ENCODE measurements at places on chromosomes 12 and 14.
A peak's percentile ranks its signal among the peaks of the same experiment; 100 is the strongest.

DNA sequence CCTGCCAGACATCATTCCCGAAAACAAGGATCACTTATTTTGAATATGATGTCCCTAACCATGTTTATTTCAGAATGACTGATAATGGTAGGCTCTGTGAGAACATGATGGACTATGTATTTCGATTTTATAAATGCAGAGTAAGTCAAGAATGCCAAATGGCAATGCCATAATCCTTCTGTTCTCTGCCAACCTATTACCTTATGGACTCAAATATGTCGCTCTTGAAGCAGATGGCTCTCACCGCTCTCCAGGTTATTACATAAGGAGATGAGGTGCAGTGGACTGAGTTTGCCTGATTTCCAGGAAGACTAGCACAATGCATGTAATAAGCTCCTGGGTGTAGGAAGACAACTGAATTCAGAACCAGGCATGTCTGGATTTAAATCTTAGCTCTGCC, 227.2 kb downstream of the BTG1 start:
- DNase-seq: no peak

GRCh38 chr14:90658541-90658967, 157.7 kb downstream of the TTC7B start:
- no peak for DNase-seq

GRCh38 chr14:100713705-100714104, 13.0 kb upstream of the DLK1 start:
- no peak for DNase-seq

- DNase-seq: no peak
Measured at GRCh38 chr14:89351221-89351515, 65.9 kb downstream of the FOXN3 start.

GRCh38 chr12:116171549-116171948, 105.9 kb downstream of the MED13L start:
- no peak for DNase-seq

GRCh38 chr12:614411-614970, 48.8 kb downstream of the NINJ2 start:
- DNase-seq: no peak

GRCh38 chr12:22082190-22082701, 36.2 kb downstream of the CMAS start:
- DNase-seq: no peak

GRCh38 chr14:76129851-76130576, 21.7 kb upstream of the GPATCH2L start:
- no peak for DNase-seq

DNA sequence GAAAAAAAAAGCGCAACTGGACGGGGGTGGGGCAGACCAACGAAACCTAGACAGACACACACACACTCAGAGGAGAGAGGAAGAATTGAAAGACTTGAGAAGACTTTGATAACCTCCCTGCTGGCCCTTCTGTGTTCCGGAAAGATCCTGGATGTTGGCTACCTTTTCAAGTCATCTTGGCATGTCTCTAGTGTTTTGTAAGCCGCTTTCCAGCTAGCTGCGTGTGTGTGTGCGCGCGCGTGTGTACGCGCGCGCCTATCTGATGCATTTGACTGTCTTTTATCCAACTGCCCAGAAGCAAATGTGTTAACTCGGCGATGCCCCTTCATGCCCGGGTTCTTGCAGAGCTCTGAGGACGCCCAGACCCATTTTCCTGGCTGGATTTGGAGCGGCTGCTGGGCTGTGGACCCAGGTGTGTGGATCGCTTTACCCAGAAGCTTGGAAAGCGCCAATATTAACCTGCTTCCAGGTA, 664 bp downstream of the LRFN5 start:
- no peak for DNase-seq

DNA sequence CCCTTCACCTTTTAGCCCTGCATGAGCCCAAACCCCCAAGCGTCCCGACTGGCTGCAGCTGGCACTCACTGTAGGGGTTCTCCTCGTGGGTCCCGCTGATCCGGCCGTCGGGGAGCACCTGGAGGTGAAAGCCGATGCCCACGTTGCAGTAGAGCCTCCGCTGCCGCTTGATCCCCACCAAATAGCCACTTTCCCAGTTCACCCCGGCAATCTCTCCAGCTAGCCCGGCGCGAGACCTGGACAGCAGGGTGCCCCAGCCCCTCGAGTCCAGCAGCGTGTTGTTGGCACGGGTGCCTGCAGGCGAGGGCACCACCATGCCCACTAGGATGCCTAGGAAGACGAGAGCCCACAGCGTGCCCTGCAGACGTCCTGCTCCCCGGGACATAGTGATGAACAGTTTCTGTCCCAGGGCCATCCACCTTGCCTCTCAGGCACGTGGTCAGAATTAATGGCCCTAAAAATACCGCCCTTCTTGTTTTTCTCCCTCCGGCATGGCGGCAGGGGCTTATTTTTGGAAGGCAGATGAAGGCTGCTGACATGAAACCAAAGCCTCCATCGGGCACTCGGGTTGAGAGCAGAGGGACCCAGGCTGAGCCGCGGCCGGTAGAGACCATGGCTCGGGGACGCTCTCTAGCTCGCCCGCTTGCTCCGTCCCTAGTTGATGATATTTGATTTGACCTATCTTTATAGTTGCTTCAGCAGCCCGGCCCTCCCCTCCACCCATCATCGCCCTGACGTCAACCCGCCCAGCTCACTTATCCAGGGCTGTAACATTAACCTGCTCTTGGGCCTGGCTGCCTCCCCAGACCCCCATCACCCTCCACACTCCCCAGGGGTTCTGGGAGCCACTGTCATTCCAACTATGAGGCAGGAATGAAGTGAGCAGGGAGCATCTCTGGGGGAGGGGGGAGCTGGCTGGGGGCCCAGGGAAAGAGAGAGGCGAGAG, at the start of gene FGF6:
Gene FGF6, minus strand, starts transcription at position 660 of the 946 bp plus-strand sequence. Its CDS starts 245 bp downstream, at position 415.
- no peak for DNase-seq

DNA sequence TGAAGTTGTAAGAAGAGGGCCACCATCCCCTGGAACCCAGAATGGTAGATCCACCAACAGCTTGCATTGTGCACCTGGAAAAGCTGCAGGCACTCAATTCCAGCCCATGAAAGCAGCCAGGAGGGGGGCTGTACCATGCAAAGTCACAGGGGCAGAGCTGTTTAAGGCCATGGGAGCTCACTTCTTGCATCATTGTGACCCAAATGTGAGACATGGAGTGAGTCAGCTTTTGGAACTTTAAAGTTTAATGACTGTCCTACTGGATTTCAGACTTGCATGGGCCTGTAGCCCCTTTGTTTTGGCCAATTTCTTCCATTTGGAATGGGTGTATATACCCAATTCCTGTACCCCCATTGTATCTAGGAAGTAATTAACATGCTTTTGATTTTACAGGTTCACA, 50.8 kb downstream of the SLC16A7 start:
- DNase-seq: no peak

DNA sequence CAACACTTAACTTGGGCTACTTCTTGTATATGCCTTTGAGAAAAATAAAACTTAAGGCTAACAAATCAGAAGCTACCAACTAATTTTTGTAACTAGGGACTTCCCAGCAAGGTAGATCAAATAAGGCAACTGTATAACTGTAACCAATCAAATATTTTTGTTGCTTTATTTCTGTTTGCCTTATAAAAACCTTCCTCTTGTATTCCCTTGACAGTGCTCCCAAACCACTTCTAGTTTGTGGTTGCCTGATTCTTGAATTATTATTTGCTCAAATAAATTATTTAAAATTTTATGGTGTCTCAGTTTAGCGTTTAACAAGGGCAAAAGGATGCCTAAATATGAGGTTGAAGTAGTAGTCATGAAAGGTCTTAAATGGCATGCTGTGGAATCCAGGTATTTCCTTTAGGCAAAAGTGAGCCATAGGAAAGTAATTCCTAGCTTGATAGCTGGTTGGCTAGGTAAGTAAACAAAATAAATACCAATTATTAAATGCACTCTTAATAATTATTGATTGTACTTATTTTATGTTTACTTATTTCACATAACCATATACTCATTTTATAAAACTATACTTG, 632.6 kb downstream of the RPL10L start:
- DNase-seq: no peak

GRCh38 chr12:68065163-68065562, 75.9 kb downstream of the IFNG-AS1 start:
- DNase-seq: no peak

DNA sequence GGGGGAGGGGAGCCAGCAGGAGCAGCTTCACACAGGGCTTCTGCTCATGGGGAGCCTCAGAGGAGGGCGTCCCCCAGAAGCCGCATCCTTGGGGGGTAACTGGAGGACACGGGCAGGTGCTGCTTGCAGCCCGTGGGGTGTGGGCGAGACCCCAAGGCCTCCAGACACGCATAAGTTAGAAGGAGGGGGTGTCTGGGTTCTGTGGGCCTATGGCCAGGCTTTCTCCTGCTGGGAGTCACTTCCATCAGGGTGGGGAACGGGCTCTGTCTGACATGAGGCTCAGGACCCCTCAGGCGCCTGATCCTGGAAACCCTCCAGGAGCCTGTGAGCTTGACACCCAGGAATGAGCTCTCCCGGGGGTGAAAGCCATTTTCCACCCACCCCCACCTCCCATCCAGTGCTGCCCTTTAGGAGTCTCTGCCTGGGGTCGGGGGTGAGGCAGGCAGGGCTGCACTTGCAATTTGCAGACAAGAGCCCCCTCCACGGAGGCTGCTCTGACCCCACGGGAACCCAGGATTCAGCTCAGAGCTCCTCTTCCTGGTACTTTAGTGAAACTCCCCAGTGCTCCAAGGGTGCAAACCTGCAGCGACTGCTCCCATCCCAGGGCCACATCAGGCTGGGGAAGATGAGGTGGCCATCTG, 325.7 kb downstream of the ADGRD1 start:
- no peak for DNase-seq

GRCh38 chr14:83883732-83884131, 1646.2 kb upstream of the FLRT2 start:
- DNase-seq: no peak

DNA sequence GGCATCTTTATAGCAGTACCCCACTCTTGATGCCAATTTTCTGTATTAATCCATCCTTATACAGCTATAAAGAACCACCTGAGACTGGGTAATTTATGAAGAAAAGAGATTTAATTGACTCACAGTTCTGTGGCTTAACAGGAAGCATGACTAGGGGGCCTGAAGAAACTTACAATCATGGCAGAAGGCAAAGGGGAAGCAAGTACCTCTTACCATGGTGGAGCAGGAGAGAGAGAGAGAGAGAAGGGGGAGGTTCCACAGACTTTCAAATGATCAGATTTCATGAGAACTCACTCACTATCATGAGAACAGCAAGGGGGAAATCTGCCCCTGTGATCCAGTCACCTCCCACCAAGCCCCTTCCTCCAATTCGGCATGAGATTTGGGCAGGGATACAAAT, 84.4 kb downstream of the SLC24A4 start:
- DNase-seq: no peak

DNA sequence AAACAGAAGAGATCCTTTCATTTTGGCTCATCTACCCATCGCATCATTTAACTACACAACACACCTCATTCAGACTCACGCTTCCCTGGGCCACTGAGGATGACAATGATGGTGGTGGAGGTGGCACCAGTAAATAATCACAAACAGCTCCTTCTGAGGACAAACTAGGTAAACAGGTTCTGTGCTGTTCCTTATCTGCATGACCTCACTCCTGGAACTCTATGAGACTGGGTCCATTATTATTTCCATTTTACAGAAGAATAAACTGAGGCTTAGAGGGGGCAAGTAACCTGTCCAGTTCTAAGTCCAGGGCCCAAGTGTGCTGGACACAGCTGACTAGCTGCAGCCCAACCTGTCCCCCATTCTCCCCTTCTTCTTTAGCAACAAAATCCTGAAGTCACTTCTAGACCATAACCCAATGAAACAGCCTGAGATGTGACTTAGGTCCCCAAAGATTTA, 50.4 kb downstream of the ITPK1 start:
- DNase-seq: no peak

GRCh38 chr14:59333235-59333634, 131.9 kb downstream of the GPR135 start:
- DNase-seq: no peak

- peak; percentile 78 for DNase-seq
Measured at GRCh38 chr14:23057757-23058653, 685 bp upstream of the CDH24 start.

DNA sequence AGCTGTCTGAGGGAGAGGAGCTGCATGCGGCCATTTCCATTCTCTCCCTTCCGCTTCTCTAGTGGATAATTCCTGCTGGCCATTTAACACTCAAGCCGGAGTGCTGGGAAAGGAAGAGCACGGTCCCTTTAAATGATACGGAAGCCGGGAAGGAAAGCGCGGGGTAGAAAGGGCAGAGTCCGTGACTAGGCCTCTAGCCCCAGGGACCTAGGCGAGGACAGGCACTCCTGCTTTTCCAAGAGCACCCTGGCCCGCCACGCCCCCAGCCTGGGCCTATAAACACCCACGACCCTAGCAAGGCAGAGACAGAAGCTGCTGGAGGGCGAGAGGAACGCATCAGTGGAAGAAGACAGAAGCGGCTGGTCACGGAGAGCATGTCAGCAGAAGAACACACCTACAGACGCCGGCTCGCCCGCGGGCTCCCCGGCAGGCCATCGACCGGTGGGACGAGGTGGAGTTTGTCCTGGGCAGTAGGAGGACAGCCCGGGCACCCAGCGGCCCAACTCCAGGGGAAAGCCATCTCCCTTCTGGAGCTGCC, 1206.6 kb upstream of the TMEM132C start:
- no peak for DNase-seq

DNA sequence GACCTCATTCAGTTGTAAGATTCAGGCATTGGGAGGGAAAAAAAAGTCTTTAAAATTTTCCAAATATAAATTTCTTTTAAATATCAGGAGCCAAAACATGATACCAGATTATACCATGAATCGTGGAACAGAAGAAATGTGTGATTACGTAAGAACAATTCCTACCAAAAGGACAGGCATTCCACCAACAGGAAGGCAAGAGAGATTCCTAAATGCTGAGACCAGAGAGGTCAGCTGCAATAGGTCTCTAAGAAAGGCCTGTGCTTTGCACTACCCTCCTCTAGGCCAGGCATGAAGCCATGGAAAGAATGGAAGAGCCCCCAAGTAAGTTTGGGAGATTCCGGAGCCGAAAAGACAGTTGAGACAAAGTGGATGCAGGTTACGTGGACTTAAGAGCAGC, 83.7 kb downstream of the PTGER2 start:
- DNase-seq: no peak

GRCh38 chr12:100572184-100572583, 1.3 kb upstream of the GAS2L3 start:
- DNase-seq: no peak

DNA sequence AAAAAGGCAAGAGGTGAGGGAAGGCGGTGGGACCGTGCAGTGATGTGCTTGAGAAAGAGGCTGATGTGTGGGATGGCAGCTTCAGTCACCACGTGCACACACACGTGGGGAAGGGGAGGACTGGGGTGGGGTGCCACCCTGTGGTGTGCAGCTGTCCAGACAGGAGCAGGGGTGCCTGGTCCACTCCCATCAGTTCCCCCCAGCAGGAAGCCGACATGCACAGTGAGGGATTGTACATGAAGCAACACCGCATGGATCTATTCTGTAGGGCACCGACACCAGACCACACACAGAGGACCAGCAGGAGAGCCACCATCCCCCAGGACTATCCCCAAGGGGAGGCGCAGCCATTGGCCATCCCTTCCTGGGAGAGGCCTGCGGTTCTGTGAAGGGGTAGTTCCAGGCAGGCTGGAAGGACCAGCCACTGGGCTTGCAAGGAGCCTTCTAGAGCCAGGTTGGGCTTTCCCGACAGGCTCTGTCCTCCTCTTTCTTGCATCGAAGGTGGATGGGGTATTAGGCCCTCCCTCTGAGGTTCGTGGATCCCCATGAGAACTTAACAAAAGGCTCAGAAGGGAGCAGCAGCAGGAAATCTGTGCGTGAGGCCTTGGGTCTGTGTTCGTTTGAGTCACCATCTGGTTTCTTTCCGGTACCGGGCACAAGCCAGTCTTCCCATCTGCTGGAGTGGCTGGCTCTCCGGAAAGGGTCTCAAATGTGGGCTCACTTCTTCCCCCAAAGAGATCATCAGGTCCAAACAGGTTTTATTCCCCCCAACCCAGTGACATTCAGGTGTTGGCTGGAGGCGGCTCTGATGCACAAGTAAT, 59.8 kb downstream of the PLEKHG3 start:
- DNase-seq: no peak
